ENCODE measurements at places on chromosomes 3 and 15. TPM values are rescaled to one million over a fixed set of nuclear protein-coding genes. Genes with fewer than 3 reads are reported as not detected.
A peak's percentile ranks its signal among the peaks of the same experiment; 100 is the strongest.

Gene IL5RA
- total RNA-seq = 0.30 TPM

Gene FYTTD1
- total RNA-seq = 20.7 TPM

Gene CLDN18
- total RNA-seq = not detected

Gene CYP1A1
- 2.0 TPM for total RNA-seq

Gene C3orf52
- 8.7 TPM for total RNA-seq

Gene SLC22A14
- not detected for total RNA-seq

Gene MEGF11
- total RNA-seq = not detected

Gene RYR3
- total RNA-seq = not detected

Gene HAPLN3
- 64.1 TPM for total RNA-seq

Gene DNASE1L3
- not detected for total RNA-seq

GRCh38 chr15:48550822-48551525 is 94.5 kb downstream of the FBN1 start:
- DNase-seq = no peak

- no peak for DNase-seq
Observed at GRCh38 chr3:111967068-111967467, 11.8 kb upstream of the ABHD10 start.

DNA sequence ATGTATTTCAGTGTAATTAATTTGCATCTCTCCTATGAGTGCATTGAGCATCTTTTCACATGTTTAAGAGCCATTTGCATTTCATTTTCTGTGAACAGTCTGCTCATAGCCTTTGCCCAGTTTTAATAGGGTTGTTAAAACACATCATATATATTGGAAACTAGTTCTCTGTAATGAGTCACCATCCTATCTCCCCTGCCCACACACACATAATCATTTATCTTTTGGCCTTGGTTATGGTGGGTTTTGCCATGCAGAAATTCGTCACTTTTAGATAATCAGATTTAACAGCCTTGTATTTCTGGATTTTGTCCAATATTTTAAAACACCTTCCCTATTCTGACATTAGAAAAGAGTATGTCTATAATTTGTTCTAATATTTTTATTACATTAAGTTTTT is 11.9 kb upstream of the CHRM5 start:
- DNase-seq = no peak

DNA sequence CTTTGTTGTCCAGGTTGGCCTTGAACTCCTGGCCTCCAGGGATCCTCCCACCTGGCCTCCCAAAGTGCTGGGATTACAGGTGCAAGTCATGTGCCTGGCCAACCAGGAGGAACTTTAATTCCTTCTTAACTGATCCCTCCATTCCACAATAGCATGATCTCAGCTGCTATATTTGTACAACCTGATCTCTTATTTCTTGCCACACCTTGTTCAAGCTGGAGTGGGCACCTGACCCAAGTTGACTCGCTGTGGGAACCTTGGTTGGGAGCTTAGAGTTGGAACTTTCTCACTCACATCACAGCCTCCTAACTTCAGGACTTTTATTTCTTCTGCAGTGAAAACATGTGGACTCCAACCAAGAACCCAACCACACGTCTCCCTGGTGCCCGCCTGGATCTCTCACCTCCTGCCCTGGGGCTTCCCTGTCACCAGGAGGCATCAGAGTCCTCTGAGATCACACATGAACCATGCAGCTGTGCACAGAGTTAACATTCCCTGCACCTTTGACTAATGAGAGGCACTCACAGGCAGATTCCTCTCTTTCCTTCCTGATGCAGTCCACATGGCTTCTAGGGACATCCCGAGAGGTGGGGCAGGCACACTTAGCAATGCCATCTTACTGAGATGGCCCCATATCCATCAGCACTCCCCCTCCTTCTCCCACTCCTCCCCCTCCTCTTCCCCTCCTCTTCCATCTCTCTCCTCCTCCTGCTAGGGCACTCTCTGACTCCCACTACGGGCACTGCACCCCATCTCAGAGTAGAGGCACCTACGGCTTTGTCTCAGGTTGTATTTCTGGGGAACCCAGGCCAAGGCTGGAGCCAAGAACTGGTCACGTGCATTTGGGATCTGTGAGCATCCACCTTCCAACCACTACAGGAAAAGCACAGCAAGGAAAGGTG is 9.7 kb upstream of the CYFIP1 start:
- no peak for DNase-seq

- peak; percentile 50 for DNase-seq
Observed at GRCh38 chr3:52851348-52851747, 16.5 kb upstream of the MUSTN1 start.

DNA sequence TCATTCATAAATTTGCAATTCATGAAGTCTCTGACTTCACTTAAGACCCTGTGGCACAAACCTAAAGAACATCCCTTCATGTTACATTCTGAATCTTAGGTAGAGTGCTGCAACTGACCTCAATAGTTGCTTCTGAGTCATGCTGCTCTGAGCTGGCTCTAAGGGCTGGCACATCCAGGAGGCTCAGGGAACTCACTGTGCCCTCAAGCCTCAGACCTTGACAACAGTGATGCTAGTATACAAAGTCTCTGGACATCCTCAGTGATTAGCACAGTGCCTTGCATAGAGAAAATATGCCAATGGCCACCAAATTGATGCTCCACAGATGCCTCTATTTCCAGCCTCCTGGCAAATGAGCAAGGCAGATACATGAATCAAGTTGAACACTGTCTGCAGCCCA is 740.9 kb upstream of the LMCD1 start:
- no peak for DNase-seq

DNA sequence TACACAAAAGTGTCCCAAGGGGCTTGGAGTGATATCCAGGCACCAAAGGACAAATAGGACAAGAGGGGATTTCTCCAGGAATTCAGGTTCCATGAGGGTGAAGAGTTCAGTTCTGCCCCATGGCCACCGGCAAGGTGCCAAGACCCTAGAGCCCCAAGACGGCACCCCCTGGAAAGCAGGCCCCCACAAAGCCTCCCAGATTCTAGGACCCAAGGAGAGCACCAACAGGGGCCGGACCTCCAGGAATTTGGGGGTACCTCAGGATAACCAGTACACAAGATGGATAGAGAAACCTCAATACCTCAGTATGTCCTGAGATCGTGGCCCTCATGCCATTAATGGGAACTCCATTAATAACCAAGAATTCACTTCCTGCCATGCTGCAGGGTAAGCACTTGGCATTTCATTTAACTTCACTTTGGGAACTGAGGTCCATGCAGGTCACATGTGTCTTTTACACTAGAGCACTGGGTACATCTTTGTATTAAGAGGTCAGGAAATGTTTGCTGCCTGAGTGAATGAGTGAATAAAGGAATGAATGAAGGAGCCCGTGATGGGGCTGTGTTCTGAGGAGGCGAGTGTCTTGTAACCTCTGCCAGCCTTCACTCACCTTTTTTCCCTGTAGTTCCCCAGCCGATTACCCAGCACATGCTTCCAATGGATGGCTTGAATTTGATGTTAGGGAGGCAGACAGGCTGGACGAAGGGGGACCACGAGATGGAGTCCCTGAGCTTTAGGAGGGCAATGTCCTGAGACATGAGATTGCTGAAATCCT is 15.5 kb upstream of the PRSS50 start:
- DNase-seq = no peak

- no peak for DNase-seq
Observed at GRCh38 chr3:89740080-89740880, 632.9 kb downstream of the EPHA3 start.

DNA sequence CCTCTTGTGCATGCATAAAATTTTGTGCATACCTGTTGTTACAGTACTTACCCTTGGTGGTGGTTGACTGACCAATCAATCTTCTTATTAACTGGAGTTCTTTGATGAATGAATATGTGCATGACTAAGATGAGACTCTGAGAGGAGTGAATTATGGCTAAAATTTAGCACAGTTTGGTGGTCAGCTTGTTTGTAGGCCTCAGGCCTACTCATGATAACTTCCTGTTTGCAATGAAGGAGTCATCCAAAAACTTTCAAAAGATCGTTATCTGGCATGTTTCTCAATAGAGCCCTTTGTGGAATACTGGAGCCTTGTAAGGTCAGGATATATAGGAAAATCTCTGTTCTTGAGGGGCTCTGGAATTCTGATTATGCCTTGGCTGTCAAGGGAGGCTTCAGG is 66.5 kb downstream of the LEKR1 start:
- DNase-seq = no peak

DNA sequence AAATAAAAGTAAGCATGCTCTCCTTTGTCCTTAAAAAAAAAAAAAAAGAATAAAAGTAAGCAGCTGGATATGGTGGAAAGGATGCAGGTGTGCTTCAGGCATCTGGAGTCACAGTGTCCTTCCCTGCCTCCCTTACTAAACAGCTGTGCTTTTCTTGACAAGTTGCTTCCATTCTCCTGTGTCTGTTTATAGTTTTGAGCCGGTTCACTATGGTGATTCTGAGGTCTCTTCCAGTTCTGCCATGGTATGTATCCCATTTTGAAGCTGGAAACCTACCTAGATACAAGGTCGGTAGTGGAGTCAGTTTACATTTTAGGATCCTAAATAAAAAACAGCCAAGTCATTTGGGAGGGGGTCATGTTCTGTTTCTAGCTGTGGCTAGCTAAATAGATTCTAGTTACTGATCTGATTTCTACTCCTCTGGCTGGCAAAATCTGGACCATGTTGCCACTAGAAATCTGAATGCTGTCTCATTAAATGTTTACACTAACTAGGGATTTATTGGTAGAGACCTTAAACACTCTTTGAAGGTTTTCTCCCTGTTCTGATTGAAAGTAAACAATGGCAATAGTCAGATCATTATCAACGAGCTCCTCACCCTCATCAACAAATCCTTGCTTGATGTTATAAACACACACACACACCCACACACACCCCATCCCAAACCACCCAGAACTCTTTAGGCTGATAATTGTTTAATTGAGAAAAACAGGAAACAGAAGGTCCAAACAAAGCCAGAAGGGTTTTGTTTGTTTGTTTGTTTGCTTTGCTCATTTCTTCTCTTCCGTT is 7.9 kb downstream of the TNFSF10 start:
- no peak for DNase-seq

DNA sequence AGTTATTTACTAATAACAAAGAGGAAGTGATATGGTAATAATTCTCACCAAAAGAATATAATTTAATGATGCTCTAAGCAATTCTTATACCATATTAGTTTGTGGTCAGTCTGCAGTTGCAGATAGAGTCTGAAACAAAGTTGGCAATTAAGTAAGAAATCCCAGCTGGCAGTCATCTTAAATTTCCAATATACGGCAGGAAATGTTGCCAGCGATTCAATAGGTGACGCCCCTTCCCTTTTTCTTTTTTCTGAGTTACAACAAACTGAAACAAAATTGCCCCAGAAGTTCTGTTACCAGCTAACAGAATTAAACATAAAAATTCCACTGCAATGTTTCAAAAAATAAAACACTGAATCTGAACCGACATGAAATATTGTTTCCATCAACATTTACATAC is 26.7 kb downstream of the LRRFIP2 start:
- DNase-seq = no peak

DNA sequence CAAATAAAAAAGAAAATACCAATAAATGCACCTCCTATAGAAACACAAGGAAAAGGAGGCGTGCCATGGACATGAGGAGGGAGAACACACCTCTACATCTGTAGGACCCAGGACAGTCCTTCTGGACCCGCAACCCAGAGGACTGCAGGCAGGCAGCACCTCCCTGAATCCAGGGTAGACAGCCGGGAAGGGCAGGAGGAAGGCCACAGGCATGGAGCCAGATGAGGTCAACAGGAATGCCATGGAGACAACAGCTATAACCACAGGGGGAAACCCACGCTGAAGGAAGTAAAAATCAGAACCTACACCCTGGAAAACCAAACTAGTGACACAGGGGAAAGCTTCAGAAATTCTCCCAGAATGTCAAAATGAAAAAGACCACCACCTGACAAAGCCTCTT is 248.8 kb upstream of the NSMCE3 start:
- DNase-seq = no peak

GRCh38 chr3:143380449-143380848 is 260.9 kb downstream of the CHST2 start:
- no peak for DNase-seq

- no peak for DNase-seq
Observed at GRCh38 chr15:80586161-80586560, 108.9 kb upstream of the ABHD17C start.
